ENCODE measurements at places on chromosomes 3 and 15.

GRCh38 chr3:145079436-145079835 lies 1081.5 kb downstream of the PLOD2 start:
- DNase-seq = no peak

GRCh38 chr3:178404961-178405360 lies 131.3 kb upstream of the KCNMB2 start:
- DNase-seq = no peak

DNA sequence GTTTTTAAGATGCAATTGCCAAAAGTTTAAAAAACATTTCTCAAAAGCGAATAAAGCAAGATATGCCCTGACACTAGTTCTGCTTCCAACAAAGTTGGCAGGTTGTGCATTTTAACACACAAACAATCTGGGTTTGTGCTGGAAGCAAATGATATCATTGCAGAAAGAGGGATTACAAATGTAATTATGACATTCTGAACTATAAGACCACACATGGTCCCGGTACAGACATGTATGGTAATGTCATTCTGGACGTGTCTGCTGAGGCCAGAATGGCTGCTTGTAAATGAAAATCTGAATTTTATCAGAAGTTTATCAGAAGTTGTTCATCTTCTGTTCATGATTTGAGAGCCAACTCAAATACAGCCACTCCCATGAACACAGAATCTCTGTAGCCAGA lies 10.7 kb downstream of the TMC3 start:
- no peak for DNase-seq

- no peak for DNase-seq
Observed at GRCh38 chr3:134526319-134526718, 40.5 kb downstream of the CEP63 start.

DNA sequence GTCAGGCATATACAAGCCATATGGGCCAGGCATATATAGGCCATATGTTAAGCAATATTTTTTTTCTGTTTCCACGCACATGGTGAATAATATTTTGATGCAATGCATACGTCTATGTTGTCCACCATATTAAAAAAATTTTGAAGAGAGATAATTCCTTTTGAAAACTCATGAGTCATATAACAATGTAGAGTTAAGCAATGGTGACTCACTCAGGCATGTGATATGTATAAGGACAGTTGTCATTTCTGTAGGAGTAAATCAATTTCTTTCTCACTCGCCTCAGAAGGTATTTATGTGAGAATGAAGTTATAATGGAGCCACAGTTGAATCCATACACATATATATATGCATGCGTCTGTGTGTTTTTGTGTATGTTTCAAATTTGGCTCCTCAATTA lies 272.6 kb downstream of the EPHA3 start:
- no peak for DNase-seq

DNA sequence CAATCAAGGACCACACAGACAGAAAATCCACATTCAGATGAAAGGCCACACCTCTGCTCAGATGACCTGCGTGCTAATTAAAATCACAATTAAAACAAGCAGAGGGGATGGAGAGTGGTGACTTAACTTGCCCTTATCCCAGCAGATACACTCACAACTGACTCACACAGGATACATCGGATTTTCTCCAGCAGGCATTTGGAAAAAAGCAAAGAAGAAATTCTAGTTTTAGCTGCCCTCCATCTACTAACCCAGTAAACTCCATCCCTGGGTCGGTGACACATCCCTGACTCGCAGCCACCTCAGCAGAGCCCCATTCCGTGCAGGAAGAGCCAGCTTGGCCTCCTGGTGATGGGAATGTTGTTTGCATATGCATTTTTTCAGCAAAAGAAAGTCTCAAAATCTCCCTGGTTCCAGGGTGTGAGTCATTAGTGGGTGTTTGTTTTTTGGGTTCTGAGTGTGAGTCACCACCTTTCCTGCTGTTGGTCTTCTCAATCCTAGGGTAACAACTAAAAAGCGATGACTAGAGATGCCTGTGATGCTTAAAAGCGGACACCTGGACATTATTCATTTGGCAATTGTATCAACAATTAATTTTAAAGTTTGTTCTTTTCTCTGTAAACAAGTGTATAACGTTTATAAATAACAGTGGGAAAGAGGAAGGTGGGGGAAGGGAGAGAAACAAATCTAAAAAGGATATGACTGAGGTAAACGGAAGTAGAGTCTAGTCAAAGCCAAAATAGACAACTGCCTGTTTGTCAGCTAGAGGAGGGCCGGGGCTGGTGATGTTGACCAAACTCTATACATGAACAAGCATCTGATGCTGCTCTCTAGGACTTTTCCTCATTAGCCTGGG lies 49.8 kb upstream of the SLC4A7 start:
- DNase-seq = peak; percentile 98

- DNase-seq = peak; percentile 65
Observed at GRCh38 chr3:187291001-187291511, 481 bp downstream of the MASP1 start.

DNA sequence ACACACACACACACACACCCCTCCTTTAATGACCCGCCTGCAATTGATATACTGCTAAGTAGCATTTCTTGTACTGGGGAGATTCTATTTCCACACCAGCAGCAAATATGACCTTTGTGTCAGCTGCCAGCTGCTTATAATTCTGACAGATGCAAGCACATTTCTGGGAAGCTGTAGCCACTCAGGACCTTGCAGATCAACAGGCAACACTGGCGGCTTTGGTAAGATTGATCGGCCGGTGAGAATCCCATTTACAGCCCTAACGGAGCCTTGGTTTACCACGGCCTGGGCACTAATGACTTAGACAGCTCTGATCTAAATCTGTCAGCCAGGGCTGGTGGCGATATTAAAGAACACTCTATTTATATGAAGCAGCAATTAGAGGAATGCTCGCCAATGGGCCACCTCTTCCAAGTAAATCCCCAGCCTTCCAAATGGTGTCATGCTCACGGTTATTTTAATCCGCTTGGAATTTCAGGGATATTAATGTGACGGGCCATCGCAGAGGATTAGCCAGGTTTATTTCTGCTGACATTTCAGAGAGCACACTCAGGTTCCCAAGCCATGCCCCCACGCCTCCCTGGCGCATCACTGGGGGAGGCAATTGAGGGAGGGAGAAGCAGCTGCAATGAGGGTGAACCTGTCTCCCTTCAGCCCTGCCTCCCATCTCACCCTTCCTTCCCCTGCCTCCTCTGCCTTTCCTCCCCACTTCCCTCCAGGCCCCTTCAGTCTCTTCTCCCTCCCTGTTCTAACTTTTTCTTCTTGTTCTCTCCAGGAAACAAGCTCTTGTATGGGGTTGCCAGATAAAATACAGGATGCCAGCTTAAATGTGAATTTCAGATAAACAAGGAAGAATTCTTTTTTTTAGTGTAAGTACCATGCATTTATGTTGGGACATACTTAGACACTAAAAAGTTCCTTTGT lies 287.0 kb downstream of the TLE3 start:
- DNase-seq = no peak

- DNase-seq = no peak
Observed at GRCh38 chr3:132597660-132598059, 590 bp downstream of the ACKR4 start.

DNA sequence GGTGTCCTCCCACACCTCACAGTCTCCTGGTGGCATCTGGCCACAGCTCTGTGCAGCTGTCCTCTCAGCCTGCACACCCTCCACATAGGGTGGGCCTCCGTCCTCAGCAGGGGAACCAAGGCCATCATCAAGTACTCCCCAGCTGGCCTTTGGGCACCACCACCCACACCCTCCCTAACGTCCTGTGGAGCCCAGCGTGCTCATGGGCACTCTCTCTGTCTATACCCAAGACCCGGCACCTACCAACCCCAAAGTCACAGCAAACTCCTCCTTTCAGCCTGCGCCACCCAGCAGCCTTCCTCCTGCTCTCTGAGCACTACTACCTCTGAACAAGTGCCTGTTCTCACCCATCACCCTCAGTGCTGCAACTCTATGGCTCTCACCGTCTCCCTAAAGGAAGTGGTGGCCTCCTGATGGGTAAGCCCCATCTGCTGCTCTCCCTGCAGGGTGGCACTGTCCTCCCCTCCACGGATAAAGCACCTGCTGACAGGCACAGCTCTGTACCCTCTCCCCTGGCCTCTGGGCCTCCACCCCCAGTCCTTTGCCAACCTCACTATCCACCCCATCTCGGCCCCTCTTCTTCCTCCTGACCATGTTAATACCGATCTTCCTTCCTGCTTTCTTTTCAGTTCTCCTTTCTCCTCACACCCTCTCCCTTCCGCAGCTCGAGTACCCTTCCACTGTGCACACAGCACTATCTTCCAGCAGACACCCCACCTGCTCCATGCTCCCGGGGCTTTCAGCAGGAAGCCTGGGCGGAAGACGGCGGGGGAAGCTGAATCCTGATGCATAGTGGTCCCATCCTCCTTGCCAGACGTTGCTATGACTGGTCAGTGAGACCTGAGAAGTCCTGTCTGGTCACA lies 31.5 kb downstream of the SLC41A3 start:
- no peak for DNase-seq

DNA sequence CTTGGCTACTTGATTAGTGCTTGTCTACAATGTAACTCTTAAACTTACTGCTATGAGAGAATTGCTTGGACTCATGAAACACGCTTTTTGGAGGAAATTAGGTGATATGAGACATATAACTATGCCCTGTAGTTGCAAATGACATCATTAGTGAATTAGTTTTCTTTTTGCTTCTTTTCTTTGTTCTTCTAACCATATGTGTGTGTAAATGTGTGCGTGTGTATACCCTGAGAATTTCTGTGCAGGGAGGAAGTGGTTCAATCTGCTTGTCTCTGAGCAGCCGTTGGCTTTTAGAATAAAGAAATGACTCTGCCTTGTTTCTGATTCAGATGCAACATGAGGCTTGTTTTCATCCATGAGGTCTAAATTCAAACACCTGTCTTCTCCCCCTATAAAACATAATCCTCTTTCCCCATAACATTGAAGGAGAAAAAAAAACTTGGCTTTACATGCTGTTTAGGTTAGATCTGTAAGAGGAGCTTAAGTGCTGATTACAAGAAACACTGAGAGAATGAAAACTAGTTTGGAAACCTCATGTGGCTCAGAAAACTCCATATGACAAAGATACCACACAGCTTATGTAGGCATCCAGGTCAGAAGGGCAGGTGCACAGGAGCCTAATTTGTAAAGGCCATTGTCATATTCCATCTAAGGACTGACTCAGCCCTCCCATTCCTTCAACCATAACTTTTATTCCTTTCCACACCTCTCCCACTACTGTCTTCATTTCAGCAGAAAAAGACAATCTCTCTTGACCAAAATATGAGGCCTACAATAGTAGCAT lies 30.5 kb upstream of the BLM start:
- no peak for DNase-seq

GRCh38 chr15:99322643-99323405 lies 71.5 kb downstream of the LRRC28 start:
- no peak for DNase-seq

GRCh38 chr15:26841514-26841913 lies 25.3 kb upstream of the GABRA5 start:
- DNase-seq = no peak

GRCh38 chr15:88697276-88697675 lies 58.5 kb downstream of the ISG20 start:
- no peak for DNase-seq

- DNase-seq = peak; percentile 82
Observed at GRCh38 chr3:48634661-48635221, 520 bp downstream of the SLC26A6 start.

DNA sequence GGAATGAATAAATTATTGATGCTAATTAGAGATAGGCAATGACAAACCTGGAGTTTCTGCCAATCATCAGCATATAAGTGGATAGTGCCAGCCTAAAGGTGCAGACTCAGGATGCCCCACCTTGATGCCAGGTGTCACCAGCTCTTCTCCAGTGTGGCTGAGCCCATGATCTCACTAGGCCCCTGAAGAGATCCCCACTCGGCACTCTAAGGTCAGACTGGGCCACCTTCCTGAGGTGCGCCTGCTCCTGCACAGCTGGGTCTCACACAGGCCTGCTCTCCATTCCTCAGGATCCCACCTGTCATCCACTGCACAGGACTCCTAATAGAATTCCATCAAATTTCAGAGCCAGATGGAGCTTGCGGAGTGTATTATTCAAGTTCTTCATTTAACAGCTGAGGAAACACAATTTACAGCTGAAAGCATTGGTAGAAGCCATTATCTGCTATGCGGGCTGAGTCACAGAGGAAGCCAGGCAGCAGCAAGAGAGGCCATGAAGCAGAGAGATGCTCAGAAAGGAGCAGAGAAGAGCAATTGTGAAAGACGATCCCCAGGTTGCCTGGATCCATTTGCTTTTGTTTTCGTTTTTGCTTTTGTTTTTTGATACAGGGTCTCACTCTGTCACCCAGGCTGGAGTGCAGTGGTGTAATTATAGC lies 25.1 kb upstream of the FSTL1 start:
- DNase-seq = no peak

All from islet precursor cell (in vitro differentiated cells).